Central memory CD4-positive, alpha-beta T cell (primary cell): ENCODE measurements at places on chromosomes 4 and X.

DNA sequence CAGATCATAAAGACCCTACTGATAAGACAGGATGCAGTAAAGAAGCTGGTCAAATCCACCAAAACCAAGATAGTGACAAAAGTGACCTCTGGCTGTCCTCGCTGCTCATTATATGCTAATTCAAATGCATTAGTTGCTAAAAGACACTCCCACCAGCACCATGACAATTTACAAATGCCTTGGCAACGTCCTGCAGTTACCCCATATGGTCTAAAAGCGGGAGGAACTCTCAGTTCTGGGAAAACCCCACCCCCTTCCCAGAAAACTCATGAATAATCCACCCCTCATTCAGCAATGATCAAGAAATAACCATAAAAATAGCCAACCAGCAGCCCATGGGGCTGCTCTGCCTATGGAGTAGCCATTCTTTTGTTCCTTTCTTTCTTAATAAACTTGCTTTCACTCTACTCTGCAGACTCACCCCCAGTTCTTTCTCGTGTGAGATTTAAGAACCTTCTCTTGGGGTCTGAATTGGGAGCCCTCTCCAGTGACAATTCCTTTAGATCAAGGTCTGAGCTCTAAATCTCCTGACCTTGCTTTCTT, 217.1 kb upstream of the STS start:
- no peak for DNase-seq

GRCh38 chrX:20181598-20182329, 40.1 kb upstream of the EIF1AX start:
- DNase-seq = no peak

DNA sequence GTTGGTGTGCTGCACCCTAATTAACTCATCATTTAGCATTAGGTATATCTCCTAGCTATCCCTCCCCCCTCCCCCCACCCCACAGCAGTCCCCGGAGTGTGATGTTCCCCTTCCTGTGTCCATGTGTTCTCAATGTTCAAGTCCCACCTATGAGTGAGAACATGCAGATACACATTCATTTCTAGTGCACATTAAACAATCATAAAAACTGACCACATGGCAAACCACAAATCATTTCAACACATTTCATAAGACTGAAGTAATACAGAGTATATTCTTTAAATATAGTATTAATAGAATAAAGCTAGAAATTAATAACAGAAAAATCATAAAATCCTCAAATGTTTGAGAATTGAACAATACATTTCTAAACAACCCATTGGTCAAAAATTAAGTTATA, 34.1 kb downstream of the PRKG2 start:
- DNase-seq = no peak

DNA sequence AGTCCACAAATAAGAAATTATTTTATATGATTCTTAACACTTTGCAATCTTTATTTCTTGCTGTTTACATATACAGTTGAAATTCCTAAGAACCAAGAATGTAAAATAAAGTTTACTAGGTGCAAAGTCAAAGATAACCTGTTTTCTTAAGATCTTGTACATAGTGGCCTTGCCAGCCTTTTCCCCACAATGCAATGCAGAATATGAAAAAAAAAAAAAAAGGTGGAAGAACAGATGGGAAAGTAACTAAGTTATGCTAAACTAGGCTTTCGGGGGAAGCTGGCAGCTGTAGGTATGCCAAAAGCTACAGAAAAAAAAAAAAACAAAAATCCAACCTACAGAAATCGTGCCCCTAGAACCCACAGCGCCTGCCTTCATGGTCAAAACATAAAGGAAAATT, 1588.4 kb downstream of the STIM2 start:
- no peak for DNase-seq

GRCh38 chrX:11342673-11343072, 49.5 kb downstream of the AMELX start:
- DNase-seq = no peak

DNA sequence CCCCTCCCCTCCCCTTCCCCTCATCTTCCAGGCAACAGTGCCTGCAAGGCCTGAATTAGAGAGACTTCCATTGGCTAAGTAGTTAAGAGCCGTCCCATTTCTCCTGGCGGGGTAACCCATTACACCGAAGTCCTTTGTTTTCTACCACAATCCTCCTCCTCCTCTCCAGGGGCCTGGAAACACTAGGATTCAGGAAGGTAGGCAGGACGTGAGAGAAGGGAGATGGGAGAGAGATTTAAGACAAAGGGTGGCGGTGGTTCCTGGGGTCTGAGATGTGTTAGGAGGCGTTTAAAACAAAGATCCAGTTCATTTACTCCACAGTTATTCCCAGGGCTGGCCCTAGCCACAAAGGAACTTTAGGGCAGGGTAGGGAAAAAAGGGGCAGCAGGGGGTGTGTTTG, 28.0 kb downstream of the NYX start:
- DNase-seq = no peak

- DNase-seq = no peak
Observed at GRCh38 chrX:138765051-138765450, 53.5 kb upstream of the FGF13 start.

GRCh38 chr4:74133786-74134499, 24.0 kb upstream of the MTHFD2L start:
- no peak for DNase-seq

- no peak for DNase-seq
Observed at GRCh38 chr4:185932491-185932890, 120.5 kb upstream of the SORBS2 start.

DNA sequence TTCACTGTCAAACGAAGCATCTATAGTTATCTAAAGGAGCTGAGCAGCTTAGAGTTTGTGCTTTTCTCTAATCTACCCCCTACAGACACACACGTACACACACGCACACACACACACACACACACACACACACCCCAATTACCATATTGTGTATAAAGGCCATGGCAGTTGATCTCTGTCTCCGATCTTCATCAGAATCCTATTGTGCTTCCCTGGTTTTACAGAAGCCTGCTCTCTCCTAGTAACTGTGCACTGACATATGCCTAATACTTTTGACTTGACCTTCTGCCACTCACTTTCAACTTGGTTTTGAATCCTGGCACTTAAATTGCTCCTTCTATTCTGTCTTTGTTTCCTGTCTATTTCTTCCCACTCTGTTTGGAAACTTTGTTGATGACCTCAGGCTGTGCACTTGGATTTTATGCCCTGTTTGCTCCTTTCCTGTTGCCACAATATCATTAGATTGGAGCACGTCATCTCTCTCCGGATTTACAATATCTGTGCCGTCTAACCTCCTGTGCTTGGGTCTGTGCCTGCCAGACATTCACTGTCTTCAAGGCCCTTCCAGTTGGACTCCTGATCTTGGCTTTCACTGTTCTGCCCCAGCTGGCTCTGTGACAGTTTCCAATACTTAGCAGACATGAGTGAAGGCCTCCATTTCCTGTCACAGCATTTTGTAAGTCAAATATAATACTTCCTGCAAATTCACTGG, 928.1 kb downstream of the FAT4 start:
- no peak for DNase-seq

GRCh38 chrX:154469880-154470279, 9.2 kb downstream of the LAGE3 start:
- DNase-seq = no peak
